ENCODE measurements at places on chromosomes 3 and 15. TPM values are rescaled to one million over a fixed set of nuclear protein-coding genes. Genes with fewer than 3 reads are reported as not detected.
A peak's percentile ranks its signal among the peaks of the same experiment; 100 is the strongest.

- DNase-seq: no peak
Measured at GRCh38 chr3:168653255-168653654, 557.5 kb upstream of the GOLIM4 start.

- no peak for DNase-seq
Measured at GRCh38 chr3:172042136-172042662, 2.8 kb downstream of the FNDC3B start.

GRCh38 chr15:50134524-50135024, 15.5 kb upstream of the ATP8B4 start:
- no peak for DNase-seq

DNA sequence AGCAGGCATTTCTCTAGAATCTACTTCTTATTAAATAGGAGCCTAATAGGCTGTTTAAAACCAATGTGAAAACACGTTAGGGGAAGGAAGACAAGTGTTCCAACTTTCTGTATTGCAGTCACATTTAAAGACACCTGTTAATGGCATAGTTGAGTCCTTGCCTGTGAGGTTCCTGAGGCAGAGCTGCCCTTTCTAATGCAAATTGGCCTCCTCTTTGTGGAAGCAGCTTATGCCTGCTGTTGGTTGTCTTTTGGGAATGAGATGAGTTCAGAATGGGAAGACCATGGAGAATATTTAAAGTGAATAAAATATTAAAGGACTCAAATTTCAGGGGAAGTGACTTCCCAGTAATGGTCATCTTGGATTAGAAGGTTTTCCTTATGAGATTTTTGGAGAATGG, 51.2 kb downstream of the NEK11 start:
- peak; percentile 35 for DNase-seq

DNA sequence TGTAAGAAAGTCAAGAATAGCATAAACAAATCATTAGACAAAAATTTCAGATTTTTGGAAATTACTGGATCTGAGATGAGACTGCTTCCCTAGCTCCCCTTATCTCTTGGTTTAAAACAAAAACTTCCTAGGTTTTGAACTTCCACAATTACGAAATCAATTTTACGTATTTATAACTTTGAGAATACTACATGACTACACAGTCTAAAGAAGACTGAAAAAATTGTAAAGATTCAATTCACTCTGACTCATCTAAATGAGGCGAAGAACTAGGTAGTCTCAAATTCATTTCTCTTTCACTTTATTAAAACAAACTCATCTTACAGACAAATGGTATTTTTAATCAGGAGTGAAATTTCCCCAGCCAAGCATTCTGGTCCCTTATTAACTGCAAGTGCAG, 10.3 kb downstream of the CCDC54 start:
- DNase-seq: no peak

The ADAMTS17 gene
- 0.55 TPM for total RNA-seq

The DTX3L gene
- 2.0 TPM for total RNA-seq

- DNase-seq: peak; percentile 74
Measured at GRCh38 chr15:41263891-41264351, 32.9 kb downstream of the CHP1 start.

The LSAMP gene
- total RNA-seq: 0.37 TPM

The UBAP1L gene
- 1.6 TPM for total RNA-seq

Measured in H7 (cell line).